ENCODE measurements at places on chromosomes 3 and 15.

DNA sequence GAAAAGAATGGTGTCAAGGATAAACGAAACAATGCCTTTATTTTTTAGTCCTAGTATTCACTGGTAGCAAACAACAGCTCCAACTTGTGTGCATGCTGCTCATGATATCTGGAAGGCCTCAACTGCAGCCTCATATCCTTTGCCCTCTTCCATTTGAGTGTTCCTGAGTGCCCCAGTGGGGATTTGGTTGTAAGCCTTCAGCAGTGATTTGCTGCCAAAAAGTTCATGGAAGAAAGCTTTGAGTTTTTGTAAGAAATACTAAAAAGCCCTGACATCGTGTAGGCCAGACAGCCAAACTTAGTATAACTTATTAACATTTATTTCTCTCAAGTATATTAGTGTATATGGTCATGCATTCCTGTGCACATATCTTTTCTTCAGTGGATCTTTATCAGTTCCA lies 30.0 kb downstream of the MFSD1 start:
- no peak for DNase-seq

DNA sequence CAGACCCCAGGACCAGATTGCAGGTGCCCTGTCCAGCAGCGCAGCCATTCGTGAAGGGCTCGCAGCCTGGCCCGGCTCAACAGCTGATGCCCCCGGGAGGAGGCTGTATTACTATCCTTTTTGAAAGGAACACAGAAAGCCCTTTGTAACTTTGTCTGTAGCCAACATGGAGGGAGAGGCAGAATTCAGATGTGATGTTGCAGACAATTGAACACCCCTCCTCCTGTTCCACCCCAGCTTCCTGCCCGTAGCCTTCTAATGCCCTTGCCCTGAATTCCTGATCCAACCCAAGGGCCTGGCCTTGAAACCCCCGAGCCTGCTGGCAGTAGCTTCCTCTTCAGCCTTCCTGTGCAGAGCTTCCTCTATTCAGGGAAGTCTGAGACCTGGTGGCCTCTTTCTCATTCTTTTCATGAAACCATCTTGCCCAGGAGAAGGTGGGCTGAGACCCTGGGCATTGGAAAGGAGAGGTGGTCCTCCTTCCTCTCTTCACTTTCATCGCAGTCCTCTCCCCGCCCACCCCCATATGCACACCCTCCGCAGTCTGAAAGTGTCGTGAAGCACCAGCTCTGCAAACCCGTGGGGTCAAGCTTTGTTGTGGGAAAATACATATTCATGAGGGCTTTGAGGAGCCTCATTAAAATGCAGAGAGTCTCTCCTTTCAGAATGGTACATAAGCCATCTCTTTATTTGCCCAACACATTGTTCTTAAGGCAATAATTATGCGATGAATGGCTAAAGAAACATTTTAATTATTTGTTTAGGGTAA lies 109.2 kb downstream of the APBA2 start:
- no peak for DNase-seq

DNA sequence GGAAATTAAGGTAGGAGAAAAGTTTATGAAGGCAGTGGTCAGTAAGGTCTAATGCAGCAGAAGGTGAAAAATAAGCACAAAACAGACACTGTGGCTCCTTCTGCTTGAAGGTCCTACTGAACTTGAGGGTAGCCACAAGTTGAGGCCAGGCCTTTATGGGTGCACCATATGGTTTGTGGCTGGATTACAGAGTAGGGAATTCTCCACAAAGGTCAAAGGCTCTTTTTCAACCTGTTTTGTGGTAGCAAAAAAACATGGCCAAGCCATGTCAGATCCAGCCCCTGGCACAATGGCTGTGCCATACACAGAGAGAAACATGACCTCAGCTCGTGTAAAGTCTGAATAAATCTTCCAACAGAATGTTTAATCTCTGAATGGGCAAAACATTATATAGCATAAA lies 214.0 kb downstream of the SATB1 start:
- no peak for DNase-seq

DNA sequence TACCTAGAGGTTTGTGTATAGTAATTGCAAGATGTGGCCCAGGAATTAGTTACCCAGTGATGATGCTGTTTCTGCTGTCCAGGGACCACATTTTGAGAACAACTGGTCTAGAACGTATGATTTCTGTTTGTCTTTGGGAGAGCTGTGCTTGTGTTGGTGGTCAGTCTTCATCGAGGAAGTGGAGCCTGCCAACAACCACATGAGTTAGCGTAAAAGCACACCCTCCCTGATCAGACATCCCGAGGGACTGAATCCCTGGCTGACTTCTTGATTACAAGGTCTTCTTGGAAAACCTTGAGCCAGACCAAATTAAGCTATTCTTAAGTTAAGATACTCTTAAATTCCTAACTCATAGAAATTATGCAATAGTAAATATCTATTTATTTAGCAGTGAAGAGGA lies 81.7 kb upstream of the ZPLD1 start:
- DNase-seq: no peak
